ENCODE measurements at places on chromosomes 2 and 18. TPM values are rescaled to one million over a fixed set of nuclear protein-coding genes. Genes with fewer than 3 reads are reported as not detected.

The PCARE gene
- not detected for total RNA-seq

The CPO gene
- total RNA-seq, result 0.23 TPM

The TMEM150A gene
- 31.9 TPM for total RNA-seq

The NTSR2 gene
- total RNA-seq, result not detected

All from mucosa of gallbladder (tissue), 1 donor.